CD4-positive, alpha-beta T cell treated with Interleukin-17A for 1 hour (primary cell): ENCODE measurements at places on chromosomes 3 and 15.

GRCh38 chr15:43408789-43409188, 37.9 kb downstream of the TUBGCP4 start:
- DNase-seq, result no peak

DNA sequence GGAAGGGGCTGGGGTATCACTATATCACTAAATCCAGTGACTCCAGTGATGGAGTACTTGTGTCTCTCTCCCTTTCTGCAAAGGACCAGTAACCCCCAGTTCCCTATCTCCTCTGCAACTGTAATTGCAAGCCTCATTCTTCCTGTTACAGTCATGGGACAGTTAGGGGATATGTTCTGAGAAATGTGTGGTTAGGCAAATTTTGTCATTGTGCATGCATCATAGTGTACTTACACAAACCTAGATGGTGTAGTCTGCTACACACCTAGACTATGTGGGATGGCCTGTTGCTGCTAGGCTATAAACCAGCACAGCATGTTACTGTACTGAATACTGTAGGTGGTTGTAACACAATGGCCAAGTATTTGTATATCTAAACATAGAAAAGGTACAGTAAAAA, 2.2 kb downstream of the VPS8 start:
- DNase-seq, result no peak

DNA sequence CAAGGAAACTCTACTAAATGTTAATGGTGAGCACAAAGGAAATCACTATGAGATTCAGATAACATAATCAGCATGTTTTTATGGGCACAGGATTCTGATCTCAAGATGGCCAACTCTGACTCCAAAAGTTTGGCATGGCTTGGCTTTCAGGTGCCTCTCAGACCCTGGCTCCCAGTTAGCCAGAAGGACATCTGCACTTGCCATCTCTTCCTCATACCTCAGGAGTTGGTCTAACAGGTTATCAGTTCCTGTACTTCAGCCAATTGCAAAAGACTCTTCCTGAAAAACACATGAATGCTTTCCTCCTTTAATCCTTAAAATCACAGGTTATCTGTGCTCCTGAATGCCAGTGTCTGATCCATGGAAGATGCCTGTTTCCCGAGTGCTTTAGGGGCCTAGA, 25.0 kb downstream of the TMPRSS7 start:
- DNase-seq, result no peak

DNA sequence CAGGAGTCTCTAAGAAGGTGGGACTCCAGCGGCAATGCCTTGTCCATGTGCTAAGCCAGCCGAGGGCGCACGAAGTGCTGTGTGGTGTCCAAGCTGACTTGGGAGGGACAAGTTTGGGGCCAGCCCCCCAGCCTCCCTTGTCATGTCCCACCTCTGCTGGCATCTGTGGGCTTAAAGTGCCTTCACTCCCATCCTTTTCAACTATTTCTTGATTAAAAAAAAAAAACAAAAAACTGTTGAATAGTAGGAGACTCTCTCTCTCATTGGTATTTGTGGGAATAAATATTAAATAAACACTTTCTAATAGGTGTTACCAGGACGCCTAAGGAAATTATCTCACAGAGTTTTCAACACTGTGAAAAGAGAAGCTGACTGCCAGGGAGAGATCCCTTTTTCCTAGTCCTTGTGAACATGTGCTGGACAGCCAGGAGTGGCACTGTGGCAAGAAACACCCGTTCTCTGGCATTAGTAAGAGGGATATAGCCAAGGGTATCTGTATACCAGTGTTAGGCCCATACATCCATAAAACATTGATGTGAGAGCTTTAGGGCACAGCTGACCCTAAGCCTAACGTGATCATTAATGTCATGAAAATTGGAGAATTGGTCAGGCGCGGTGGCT, 158.0 kb downstream of the IGF1R start:
- no peak for DNase-seq

- DNase-seq, result no peak
Observed at GRCh38 chr3:12970684-12971083, 102.5 kb downstream of the IQSEC1 start.

- no peak for DNase-seq
Observed at GRCh38 chr15:99711625-99712024, 21.6 kb downstream of the LYSMD4 start.

GRCh38 chr3:187975561-187976364, 178.2 kb upstream of the LPP start:
- peak; percentile 19 for DNase-seq

GRCh38 chr3:186260726-186261125, 101.3 kb downstream of the DGKG start:
- no peak for DNase-seq

GRCh38 chr3:107992976-107993684, 97.7 kb downstream of the CD47 start:
- DNase-seq, result no peak

GRCh38 chr15:45168751-45169551, 18.8 kb downstream of the SHF start:
- no peak for DNase-seq

- no peak for DNase-seq
Observed at GRCh38 chr3:39755100-39755499, 54.3 kb upstream of the MYRIP start.

DNA sequence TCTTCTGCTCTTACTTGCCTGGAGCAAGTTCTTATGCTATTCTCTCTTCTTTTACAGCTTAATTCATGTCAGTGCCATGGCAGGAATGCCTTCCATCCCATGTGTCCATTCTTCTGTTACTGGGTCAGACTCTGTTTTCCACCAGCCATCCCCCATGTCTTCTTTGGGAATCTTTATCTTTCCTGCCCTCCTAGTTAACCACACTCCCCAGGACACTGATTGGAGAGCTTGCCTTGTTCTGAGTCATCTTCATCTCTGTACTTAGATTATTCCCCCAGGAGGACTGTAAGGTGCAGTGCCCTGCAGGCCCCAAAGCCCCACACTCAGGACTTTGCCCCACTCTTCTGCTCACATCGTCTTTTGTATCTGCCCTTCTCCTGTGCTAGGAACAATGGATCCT, 3.6 kb downstream of the ABHD17C start:
- no peak for DNase-seq

DNA sequence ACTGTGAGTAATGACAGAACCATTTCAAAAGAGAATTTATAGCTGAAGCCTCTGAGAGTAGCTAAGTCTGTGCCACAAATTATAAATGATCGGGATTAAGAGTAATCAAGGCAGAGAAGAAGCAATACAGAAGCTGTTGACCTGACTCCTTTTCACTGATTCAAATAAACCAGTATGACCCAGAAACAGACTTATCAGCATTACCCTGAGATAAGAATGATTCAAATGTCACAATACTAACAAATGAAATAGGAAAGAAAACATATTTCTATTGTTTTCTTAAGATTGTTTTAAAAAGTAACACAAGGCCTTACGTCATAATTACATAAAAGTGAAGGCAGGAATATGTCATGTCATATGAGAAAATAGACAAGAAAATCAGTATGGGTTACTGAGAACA, 1534.6 kb downstream of the SI start:
- no peak for DNase-seq

DNA sequence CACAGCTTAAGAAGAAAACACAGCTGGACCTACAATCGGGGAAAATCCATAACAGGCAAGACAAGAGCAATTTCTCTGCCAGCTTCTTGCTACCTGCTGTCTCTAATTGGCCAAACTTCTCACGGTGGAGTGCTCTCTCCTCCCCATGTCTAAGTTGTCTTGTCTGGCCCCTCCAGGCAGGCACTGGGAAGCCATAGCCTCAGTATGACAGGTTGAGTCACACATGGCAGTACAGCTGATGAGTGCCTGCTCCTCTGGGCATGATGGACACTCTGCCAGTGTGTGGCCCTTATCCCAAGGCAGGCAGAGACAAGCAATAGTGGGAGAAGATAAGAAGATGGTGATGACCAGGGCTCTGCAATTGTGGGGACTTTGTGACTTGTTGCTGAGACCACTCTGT, 551.8 kb downstream of the DIPK2A start:
- no peak for DNase-seq

DNA sequence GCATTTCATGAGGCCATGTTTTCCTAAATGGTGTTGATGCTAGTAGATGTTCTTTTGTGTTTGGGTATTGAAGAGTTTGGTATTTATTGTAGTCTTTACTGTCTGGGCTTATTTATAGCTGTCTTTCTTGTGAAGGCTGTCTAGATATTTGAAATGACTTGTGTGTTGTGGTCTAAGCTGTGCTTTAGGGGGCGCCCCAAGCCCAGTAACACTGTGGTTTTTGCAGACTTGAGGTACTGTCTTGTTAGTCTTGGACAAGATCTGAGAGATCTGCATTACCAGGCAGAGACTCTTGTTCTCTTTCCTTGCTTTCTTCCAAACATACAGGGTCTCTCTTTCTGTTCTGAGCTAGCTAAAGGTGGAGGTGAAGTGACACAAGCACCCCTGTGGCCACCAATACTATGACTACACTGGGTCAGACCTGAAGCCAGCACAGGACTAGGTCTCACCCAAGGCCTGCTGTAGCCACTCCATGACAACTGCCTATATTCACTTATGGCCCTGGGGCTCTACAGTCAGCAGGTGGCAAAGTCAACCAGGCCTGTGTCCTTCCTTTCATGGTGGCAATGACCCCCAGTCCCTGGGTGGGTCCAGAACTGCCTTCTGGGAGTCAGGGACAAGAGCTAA, 152.1 kb upstream of the TBC1D5 start:
- DNase-seq, result no peak

DNA sequence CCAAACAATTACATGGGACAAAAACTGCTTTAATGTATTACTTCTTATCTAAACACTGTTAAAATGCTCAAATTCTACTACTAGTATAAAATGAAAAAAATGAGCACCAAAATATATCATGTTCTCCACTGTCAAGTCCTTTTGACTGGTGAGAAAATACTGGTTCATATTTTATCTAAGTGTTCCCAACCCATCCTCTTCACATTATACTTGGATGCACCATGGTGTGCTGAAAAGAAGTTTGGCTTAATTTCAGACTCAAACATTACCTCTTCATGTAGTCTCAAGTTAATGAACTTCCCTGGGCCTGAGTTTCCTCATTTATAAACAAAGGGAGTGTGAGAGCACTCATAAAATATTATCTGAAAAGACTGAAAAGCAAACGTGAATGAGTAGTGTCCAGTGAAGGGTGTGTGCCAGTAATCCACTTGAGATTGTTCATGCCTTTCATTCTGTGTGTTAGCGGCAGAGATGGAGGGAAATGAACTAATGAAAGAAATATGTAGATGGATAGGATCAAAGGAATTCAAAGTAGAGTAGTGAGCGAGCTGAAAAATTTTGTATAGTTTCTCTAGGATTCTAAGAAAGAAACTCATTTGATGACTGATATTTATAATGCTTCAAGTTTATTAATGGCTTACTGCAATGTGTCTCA, 263.2 kb downstream of the NLGN1 start:
- no peak for DNase-seq

DNA sequence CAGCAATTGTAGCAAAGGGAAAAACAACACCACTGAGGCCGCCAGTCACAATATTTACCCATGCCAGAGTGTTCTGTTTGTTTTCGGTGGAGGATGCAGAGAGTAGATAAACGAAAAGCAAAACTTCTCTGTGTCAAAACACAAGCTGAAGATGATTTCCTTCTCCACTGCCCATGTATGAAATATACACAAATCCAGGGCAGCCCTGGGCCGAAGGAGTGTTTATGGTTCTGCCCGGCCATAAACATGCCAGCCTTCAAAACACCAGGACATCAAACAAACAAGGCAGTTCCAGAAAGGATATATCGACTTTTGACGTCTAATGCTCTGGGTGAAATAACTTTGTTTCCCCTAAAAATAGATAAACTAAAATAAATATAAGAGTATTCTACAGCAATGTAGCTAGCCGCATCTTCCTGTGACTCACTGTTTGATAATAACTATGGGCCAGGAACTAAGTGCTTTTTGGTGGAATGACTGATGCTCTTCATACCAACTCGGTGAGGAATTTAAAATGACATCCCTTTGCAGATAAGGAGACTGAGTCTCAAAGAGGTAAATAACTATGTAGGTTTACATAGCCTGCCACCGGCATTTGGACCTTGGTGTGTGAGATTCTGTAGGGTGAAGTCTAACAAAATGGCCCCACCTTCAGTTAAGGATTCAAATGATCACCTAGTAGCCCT, 82.8 kb downstream of the MAGI1 start:
- no peak for DNase-seq

GRCh38 chr15:67433495-67434099, 87.3 kb upstream of the C15orf61 start:
- DNase-seq, result peak; percentile 19

DNA sequence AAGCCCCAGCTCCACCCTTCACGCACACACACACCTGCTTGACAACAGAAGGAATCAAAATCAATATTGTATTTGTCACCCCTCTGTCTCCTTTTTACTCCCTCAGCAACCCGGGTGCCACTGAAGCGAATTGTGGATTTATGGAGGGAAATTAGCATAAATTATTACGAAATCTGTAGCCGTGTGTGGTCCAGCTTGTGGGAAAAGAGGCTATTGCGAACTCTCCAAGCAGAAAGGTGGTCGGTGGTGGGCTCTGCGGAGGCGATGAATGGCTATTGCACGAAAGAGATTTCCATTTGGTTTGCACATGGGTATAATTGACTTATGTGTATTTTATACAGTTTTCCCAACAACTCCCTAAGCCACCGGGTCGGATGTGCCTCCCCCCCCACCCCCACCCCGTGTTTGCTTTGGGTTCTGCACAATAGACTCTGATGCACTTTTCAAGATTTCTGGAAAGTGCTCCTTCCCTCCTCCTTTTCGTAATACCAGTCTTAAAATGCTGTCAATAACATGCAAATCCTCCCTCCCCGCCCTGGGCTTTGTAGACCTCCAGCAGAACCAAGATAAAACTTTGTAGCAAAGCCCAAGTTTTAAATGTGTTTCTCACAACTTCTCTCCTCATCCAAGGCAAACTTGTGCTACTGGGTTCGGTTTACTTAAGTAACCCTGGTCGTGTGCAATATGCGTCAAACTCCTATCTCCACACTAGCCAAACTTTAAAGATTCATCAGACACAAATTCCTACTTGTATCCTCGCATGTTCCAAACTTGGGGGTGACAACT, 3.1 kb upstream of the FOXB1 start:
- peak; percentile 3 for DNase-seq

DNA sequence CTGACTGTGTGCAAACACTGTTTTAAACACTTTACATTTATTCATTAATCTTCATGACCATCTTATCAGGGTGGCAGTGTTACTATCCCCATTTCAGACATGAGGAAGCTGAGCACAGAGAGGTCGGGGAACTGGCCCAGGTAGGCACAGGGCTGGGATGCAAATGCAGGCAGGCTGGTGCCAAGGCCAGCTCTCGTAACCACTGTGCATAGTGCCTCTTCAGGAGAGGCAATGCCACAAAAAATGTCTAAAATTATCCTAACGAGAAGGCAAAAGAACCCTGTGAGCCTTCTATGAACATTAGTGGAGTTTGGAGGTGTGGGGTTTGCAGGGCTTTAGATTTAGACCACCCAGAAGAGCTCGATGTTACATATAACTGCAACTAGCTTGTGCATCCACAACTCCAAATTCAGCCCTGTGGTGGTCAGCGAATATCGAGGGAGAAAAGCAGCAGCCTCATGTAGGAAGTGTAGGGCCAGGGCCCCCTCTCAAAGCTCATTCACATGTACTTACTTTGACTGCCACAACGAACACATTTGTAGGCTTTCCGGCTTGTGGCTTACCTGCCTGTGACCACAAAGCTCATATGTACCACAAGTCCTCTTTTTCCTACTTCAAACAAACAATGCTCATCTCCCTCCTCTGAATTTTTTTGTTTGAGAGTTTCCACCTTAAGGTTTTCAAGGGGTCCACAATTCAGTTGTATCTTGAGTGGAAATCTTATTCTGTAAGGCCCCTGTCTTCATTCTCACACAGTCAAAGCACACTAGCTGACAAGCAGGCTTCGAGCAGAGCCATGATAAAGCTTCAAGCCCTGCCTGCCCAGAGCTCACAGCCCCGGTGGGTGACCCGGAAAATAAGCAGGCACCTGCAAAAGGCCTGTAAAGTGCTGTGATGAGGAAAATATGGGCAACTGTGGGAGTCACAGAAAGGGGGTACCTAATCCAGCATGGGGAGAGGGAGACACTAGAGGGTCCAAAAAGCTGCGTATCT, 722.9 kb upstream of the CFAP20DC start:
- peak; percentile 62 for DNase-seq
